Choroid plexus epithelial cell (primary cell): ENCODE measurements at places on chromosomes 16 and 17.

- DNase-seq, result no peak
These were observed 312.2 kb downstream of the BCAS3 start for GRCh38 chr17:60989846-60990245.

- DNase-seq, result no peak
These were observed 1.8 kb downstream of the ZNF48 start for GRCh38 chr16:30397056-30397455.

- peak; percentile 88 for DNase-seq
These were observed 21.5 kb downstream of the DCAF7 start for GRCh38 chr17:63571632-63572310.

- no peak for DNase-seq
These were observed 321.7 kb downstream of the C16orf95 start for GRCh38 chr16:86995456-86995855.

DNA sequence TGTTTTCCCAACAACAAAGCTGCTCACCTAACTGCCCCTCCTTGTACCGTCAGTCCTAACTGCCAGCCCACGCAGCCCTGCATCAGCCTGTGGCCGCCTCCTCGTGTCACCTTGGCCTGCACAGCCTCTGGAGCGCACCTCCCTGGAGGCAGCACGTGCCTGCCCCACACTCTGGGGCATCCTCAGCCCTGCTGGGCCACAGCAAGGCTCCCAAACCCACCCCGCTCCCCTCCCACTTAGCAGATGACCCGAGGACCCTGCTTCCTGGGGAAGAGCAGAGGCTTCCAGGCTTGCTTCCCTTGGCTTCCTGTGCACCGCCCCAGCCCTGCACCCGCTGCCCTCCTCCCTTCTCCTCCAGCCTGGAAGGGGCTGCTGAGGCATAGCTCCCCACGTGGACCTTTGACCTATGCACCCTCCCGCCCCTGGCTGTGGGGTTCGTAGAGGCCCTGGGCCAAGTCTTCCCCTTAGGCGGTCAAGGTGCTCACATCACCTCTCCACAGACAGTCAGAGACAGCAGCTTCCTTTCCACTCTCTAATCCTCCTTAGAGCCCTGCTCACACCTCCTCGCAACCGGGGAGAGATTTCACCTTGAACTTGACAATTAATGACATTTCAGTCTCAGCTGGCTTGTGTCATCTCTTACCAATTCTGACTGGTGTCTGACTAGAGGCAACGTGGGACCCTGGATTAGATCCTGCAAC lies 115.0 kb downstream of the MGAT5B start:
- DNase-seq, result no peak

- peak; percentile 14 for DNase-seq
These were observed 135.8 kb downstream of the USP31 start for GRCh38 chr16:23013484-23013883.

DNA sequence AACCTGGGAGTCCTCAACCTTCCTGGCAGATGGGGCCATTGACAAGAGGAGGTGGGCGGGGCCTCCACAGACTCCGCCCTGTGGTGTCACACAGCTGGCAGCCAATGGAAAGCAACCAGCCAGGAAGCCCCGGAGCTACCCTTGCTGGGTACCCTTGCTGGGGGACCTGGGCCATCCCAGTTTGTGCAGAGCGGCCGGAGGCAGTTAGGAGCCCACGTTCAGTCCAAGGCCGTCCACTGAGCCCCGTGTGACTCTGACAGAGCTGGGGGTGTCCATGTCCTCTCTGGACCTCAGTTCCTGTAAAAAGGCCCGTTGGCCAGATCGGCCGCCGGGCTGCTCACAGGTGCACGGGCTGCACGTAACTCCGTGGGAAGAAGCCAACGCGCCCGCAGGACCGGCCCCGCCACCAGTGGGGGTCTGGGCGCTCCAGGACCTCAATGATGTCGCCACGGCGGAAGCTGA lies 17.1 kb upstream of the FAM83G start:
- DNase-seq, result no peak

DNA sequence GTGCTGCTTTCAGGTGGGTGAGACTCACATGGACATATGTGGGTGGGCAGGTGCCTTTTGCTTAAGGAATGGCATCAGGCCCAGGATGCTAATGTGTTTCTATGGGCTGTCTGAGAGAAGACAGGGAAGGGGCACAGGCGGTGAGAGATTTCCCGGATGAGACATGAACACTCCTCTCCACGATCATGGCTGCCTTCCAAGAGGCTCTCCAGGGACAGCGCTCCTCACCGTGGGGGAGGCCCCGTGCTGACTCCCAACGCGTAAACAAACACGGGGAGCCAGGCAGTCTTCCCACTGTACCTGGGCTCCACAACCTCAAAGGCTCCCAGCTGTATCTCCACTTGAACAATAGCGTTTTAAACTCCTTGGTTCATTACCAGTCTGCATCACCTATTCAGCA lies 42.8 kb downstream of the CDK5R1 start:
- peak; percentile 65 for DNase-seq

- no peak for DNase-seq
These were observed 32.0 kb upstream of the DNAH17 start for GRCh38 chr17:78609191-78609641.

GRCh38 chr17:67751101-67752074 lies 33.7 kb downstream of the NOL11 start:
- DNase-seq, result no peak

- no peak for DNase-seq
These were observed 172.7 kb downstream of the ANKFN1 start for GRCh38 chr17:56326001-56326359.
